ENCODE measurements at places on chromosomes 7 and 10.

- H3K27ac ChIP-seq: no peak overlapping the region
- no peak overlapping the region for H3K4me3 ChIP-seq
- no peak for DNase-seq
- H3K4me1 ChIP-seq: no peaks in the 10 kb centered on the region
- H3K36me3 ChIP-seq: no peaks in the 10 kb centered on the region
Measured at GRCh38 chr10:61836888-61837754, 64.4 kb upstream of the ARID5B start.

- no peak overlapping the region for H3K27ac ChIP-seq
- no peak for DNase-seq
- no peaks in the 10 kb centered on the region for H3K4me1 ChIP-seq
- H3K36me3 ChIP-seq: no peaks in the 10 kb centered on the region
- H3K4me3 ChIP-seq: no peak overlapping the region
Measured at GRCh38 chr10:80585812-80586211, 48.1 kb downstream of the SH2D4B start.

DNA sequence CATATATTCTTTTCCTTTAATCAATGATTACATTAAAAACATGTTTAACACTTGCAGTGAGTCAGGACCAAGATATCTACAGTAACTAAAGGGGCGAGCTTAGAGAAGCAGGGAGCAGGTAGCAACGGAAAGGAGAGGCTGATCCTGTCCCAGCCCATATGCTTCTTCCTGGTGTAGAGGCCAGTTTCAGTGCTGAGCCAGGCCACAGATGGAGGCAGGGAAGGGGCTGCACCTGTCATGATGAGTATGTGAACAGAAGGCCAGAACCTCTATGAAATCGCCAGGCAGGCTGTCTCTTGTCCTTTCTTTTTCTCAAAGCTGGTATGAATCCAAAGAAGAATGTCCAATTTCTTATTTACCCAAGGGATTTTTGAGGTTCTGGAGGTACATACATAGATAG is 16.3 kb downstream of the REEP3 start:
- no peaks in the 10 kb centered on the region for H3K4me1 ChIP-seq
- H3K36me3 ChIP-seq: no peaks in the 10 kb centered on the region
- H3K27ac ChIP-seq: no peak overlapping the region
- DNase-seq: no peak

- DNase-seq: no peak
- no peaks in the 10 kb centered on the region for H3K27me3 ChIP-seq
- H3K36me3 ChIP-seq: no peaks in the 10 kb centered on the region
- H3K4me1 ChIP-seq: peaks cover 6% of the 10 kb centered on the region
Measured at GRCh38 chr7:1256621-1257020, 23.9 kb downstream of the UNCX start.

DNA sequence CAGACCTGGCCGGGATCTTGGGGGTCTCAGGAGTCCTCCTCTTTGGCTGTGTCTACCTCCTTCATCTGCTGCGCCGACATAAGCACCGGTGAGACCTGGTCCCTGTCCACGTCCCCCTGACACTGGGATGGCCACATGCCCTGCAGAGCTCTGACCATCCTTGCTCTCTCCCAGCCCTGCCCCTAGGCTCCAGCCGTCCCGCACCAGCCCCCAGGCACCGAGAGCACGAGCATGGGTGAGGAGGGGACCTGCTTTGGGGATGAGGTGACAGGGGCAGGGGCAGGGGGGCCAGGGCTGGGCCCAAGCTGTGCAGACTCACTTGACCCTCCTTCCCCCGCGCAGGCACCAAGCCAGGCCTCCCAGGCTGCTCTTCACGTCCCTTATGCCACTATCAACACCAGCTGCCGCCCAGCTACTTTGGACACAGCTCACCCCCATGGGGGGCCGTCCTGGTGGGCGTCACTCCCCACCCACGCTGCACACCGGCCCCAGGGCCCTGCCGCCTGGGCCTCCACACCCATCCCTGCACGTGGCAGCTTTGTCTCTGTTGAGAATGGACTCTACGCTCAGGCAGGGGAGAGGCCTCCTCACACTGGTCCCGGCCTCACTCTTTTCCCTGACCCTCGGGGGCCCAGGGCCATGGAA is 959 bp downstream of the PVRIG start:
- H3K27me3 ChIP-seq: no peaks in the 10 kb centered on the region
- H3K4me1 ChIP-seq: no peaks in the 10 kb centered on the region
- H3K27ac ChIP-seq: no peak overlapping the region
- DNase-seq: no peak
- no peaks in the 10 kb centered on the region for H3K36me3 ChIP-seq
- no peak overlapping the region for H3K4me3 ChIP-seq

- H3K27me3 ChIP-seq: no peaks in the 10 kb centered on the region
- no peak overlapping the region for H3K27ac ChIP-seq
- H3K4me1 ChIP-seq: no peaks in the 10 kb centered on the region
- H3K36me3 ChIP-seq: no peaks in the 10 kb centered on the region
- no peak for DNase-seq
Measured at GRCh38 chr7:32223071-32223650, 153.0 kb upstream of the PDE1C start.

- peaks cover 1% of the 10 kb centered on the region for H3K4me1 ChIP-seq
- no peak overlapping the region for H3K27ac ChIP-seq
- no peak for DNase-seq
- no peaks in the 10 kb centered on the region for H3K36me3 ChIP-seq
- no peak overlapping the region for H3K4me3 ChIP-seq
Measured at GRCh38 chr10:128073890-128074289, 52.3 kb downstream of the MKI67 start.

DNA sequence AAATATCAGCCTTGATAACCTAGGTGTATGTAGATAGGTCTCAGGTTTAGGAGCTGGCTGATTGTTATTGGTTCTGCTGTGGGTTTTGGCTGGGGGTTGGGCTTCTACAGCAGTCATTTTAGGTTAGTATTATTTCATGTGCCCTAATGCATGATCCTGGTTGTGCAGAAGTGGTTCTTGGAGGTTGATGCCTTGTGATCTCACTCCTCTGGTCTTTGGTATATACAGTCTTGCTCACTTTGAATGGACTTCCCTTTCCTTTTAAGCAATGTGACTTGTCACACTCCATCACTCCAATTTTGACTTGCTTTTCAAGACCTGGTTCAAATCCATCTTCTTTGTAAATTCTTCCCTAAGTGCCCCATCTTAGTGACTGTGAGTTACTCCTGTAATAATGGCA is 188.9 kb downstream of the LRMDA start:
- no peak overlapping the region for H3K4me3 ChIP-seq
- no peaks in the 10 kb centered on the region for H3K27me3 ChIP-seq
- H3K36me3 ChIP-seq: no peaks in the 10 kb centered on the region
- H3K4me1 ChIP-seq: no peaks in the 10 kb centered on the region
- DNase-seq: no peak

GRCh38 chr7:31466036-31466435 is 47.9 kb upstream of the ITPRID1 start:
- H3K27ac ChIP-seq: no peak overlapping the region
- peak; percentile 80 for DNase-seq
- H3K36me3 ChIP-seq: no peaks in the 10 kb centered on the region
- peaks cover 6% of the 10 kb centered on the region for H3K4me1 ChIP-seq

DNA sequence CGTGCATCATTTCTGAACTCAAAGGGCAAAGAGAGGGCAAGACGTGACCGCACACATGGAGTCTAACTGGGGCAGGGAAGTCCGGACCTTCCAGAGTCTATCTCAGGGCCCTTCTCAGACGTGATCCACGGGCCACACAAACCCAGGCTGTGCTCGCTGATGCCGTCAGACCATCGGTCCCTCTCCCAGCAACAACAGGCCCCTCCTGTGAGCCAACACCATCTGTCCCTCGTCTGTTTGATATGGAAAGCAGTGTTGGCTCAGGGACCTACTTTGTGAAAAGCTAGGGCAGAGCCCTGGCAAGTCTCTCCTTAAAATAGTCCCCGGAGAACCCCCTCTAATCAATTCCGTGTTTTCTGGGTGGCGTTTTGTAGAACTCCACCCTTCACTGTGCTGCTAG is 208.8 kb downstream of the TCERG1L start:
- H3K36me3 ChIP-seq: no peaks in the 10 kb centered on the region
- H3K4me1 ChIP-seq: no peaks in the 10 kb centered on the region
- H3K27ac ChIP-seq: no peak overlapping the region
- H3K27me3 ChIP-seq: no peaks in the 10 kb centered on the region
- H3K4me3 ChIP-seq: no peak overlapping the region

DNA sequence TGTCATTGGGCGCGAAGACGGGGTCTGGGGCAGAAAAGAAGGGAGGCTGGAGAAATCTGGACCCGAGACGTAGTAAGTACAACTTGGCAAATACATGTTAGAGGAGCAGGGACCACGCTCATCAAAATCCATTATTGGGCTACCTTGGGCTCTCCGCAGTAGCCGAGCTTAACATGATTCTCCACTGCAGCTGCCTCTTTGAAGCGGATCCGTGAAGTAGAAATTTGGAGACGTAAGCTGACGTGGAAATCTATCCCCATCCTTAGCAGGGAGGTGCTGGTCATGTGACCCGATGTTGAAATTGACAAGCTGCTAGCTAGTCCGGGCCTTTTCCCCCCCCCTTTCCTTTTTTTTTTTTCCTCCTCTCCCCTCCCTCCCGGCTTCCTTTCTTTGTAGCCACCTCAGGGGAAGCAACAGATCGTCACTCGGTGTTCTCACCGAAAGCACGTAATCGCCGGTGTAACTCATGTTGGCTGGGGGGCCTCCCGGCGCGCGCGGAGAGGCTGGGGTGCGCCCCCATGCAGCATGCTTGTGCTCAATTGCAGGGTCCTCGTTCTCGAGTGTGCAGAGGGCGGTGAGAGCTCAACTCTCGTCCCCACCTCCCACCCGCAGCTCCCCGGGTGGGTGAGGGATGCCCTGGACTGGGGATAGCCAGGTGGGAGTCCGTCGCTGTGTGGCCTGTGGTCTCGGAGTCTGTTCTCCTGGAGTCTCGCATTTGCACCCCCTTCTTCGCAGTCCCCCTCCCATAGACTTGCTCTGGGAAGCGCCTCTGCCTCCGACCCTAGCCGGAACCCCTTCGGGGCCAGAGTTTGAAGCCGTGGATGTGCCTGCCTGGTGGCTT is at the start of gene HOXA11:
Gene HOXA11, minus strand, starts transcription at position 220 of the 841 bp plus-strand sequence. Its CDS starts 88 bp downstream, at position 132.
- peaks cover 8% of the 10 kb centered on the region for H3K4me1 ChIP-seq
- no peaks in the 10 kb centered on the region for H3K36me3 ChIP-seq
- DNase-seq: no peak
- H3K27ac ChIP-seq: no peak within 1 kb of the TSS
- H3K27me3 ChIP-seq: peaks cover 96% of the 10 kb centered on the region

GRCh38 chr7:44101966-44102845 is 1.9 kb upstream of the AEBP1 start:
- no peaks in the 10 kb centered on the region for H3K27me3 ChIP-seq
- DNase-seq: no peak
- H3K27ac ChIP-seq: no peak overlapping the region
- H3K4me3 ChIP-seq: no peak overlapping the region
- no peaks in the 10 kb centered on the region for H3K36me3 ChIP-seq
- 0 out of 2 replicates have a peak, but pooled peaks cover 1% of the 10 kb centered on the region for H3K4me1 ChIP-seq

GRCh38 chr10:125060826-125061556 is 99.4 kb downstream of the CTBP2 start:
- H3K27me3 ChIP-seq: no peaks in the 10 kb centered on the region
- H3K27ac ChIP-seq: no peak overlapping the region
- DNase-seq: no peak
- H3K4me1 ChIP-seq: peaks cover 11% of the 10 kb centered on the region
- H3K4me3 ChIP-seq: no peak overlapping the region
- 0 out of 2 replicates have a peak, but pooled peaks cover 6% of the 10 kb centered on the region for H3K36me3 ChIP-seq

GRCh38 chr10:103706762-103707161 is 148.6 kb downstream of the SH3PXD2A start:
- H3K27me3 ChIP-seq: no peaks in the 10 kb centered on the region
- no peak overlapping the region for H3K27ac ChIP-seq
- H3K4me1 ChIP-seq: no peaks in the 10 kb centered on the region
- H3K36me3 ChIP-seq: no peaks in the 10 kb centered on the region
- no peak for DNase-seq

- no peaks in the 10 kb centered on the region for H3K4me1 ChIP-seq
- H3K27me3 ChIP-seq: no peaks in the 10 kb centered on the region
- no peaks in the 10 kb centered on the region for H3K36me3 ChIP-seq
- H3K27ac ChIP-seq: no peak overlapping the region
Measured at GRCh38 chr10:123331438-123331837, 177.2 kb downstream of the BUB3 start.

DNA sequence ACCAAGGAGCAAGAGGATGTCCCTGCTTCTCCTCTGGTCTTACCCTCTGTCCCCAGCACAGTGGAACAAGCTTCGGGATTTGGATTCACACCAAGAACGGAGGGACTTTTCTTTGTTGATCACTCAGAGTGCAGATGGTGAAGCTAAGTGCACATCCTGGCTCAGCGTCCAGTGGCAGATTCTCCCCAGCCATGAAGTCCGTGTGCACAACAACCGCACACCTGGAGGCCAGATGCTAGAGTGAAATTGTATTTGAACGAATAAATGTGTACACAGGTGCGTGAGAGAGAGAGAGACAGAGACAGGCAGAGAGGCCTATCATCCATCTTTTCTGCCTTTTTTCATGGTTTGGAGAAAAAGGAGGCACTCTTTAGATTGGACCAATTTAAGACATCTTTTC is 31.5 kb downstream of the ASB13 start:
- H3K4me3 ChIP-seq: no peak overlapping the region
- H3K27ac ChIP-seq: no peak overlapping the region
- no peaks in the 10 kb centered on the region for H3K4me1 ChIP-seq
- no peaks in the 10 kb centered on the region for H3K27me3 ChIP-seq
- DNase-seq: no peak
- H3K36me3 ChIP-seq: 0 out of 2 replicates have a peak, but pooled peaks cover 3% of the 10 kb centered on the region

DNA sequence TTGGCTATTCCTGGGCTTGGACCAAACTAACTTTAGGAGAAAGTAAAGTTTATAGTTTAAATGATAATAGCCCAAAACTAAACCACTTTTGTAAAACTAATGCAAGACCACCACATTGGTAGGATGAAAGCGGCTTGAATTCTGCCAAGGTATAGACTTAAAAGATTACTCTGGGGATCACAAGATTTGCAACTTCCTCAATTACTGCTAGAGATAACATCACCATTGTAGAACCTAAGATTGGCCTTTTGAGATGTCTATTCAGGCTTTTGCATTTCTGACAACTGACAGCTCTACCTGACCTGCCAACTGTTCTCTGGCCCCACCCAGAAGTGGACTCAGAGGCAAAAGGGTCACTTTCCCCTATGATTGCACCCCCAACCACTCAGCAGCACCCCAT is 162.4 kb downstream of the TNS3 start:
- DNase-seq: no peak
- no peaks in the 10 kb centered on the region for H3K36me3 ChIP-seq
- no peaks in the 10 kb centered on the region for H3K4me1 ChIP-seq
- H3K27ac ChIP-seq: no peak overlapping the region
- no peaks in the 10 kb centered on the region for H3K27me3 ChIP-seq

GRCh38 chr10:101777619-101778145 is 1.8 kb upstream of the FGF8 start:
- no peaks in the 10 kb centered on the region for H3K36me3 ChIP-seq
- no peak overlapping the region for H3K27ac ChIP-seq
- H3K4me1 ChIP-seq: peaks cover 23% of the 10 kb centered on the region
- DNase-seq: no peak
- peaks cover 47% of the 10 kb centered on the region for H3K27me3 ChIP-seq
- H3K4me3 ChIP-seq: no peak overlapping the region

GRCh38 chr7:122309421-122309820 is 4.9 kb upstream of the FEZF1 start:
- H3K27ac ChIP-seq: no peak overlapping the region
- 0 out of 2 replicates have a peak, but pooled peaks cover 2% of the 10 kb centered on the region for H3K4me1 ChIP-seq
- no peak for DNase-seq
- H3K36me3 ChIP-seq: no peaks in the 10 kb centered on the region
- H3K27me3 ChIP-seq: peaks cover 28% of the 10 kb centered on the region

GRCh38 chr10:69397972-69398371 is 18.7 kb downstream of the TACR2 start:
- no peaks in the 10 kb centered on the region for H3K27me3 ChIP-seq
- DNase-seq: no peak
- no peak overlapping the region for H3K27ac ChIP-seq
- no peak overlapping the region for H3K4me3 ChIP-seq
- H3K36me3 ChIP-seq: peaks cover 37% of the 10 kb centered on the region
- H3K4me1 ChIP-seq: no peaks in the 10 kb centered on the region
